ENCODE measurements at places on chromosomes 3 and 15.

DNA sequence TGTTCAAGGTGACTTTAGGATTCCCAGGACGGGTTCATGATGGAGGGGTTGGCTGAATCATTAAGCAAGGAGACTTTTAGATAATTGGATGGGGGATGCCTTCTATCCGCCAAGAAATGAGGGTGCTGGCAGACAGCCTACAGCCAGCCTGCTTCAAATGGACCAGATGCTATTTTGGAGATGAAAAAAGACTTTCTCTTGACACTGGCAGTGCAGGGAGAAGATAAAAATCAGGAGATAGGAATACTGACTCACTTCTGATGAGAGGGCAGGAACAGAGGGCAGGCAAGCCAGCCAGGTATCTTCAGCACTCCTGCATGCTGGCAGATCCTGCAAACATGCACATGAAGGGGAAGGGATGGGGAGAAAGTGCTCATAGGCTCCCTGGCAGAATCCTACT is 7.7 kb upstream of the SYN2 start:
- DNase-seq = no peak

DNA sequence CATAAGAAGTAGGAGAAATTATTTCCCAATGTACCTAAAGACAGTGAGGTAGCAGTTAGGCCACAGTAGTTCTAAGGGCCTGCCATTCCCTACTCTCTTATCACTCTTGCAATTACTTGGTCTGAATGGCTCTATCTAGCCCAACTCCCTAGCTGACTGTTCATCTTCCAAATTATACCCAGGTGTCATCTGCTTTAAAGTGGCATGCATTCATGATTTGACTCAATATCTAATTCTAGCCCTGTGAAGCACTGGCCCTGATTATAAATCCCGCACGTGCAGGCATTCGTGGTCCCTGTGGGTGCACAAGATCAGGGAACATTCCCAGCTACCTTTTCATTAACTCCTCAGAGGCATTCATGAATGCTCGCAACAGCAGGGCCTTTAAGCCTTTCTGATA is 43.1 kb upstream of the ZNF774 start:
- no peak for DNase-seq

DNA sequence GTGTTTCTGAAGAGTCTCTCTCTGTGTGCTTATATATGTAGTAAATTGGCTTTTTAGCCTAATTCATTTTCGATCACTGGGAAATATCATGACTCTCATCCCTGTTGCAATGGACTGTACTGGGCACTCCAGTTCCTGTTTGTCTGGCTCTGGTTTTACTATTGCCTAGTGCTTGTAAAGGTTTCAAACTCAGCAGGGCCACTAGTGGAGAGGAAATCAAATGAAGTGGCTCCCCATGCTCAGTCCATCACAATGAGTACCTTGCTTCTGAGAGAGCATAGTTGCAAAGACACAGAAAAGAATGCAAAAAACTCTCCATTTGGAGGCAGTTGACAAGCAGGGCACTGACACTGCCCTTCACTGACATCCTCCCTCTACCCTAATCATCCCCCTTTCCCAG is 167.8 kb downstream of the TAFA4 start:
- no peak for DNase-seq

- DNase-seq = no peak
These were observed 61.9 kb upstream of the FSTL1 start for GRCh38 chr3:120512655-120513054.

- DNase-seq = no peak
These were observed 30.2 kb downstream of the NR2F2 start for GRCh38 chr15:96360581-96361308.

DNA sequence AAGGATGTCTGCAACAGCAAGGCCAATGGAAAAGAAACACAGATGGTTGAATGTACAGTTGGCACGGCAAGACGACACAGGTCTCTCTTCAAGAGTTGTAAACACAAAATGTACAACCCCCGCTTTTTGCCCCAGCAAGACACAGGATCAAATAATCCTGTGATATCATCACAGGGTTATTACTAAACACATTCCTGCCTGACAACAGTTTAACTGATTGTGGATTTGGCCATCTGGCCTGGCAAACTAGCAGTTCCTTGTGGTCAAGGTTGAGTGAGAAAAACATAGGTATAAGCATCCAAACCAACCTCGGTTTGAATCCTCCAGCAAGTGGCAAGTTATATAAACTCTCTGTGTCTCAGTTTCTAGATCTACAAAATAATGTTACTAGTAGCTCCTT is 23.4 kb downstream of the PARP16 start:
- no peak for DNase-seq

GRCh38 chr15:100169615-100170290 is 172.0 kb downstream of the ADAMTS17 start:
- no peak for DNase-seq

DNA sequence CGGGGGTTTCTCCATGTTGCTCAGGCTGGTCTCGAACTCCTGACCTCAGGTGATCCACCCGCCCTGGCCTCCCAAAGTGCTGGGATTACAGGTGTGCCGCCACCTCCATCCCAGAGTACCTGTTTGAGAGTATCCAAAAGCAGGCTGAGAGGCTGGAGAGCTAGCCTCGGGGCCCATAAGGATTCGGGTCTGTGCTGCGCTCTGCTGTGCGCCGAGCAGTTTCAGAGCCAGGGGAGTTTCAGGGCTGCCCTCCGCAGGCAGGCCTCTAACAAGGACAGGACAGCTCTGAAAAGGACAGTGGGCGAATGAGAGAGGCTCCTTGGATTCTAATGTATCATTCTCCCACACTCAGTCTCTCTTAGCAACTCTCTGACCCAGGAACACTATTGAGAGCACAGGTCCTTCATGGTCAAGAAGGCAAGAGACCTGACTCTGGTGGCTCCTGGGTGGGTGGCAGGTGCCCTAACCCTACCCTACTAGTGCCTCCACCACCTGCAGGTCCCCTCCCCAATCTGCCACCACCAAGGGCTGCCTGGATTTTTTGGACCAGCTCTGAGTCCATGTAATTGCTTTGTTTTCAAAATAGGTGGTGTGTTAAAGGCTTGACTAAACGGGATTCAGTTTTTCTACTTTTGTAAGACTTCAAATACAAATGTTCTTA is 27.8 kb downstream of the MAGEF1 start:
- DNase-seq = no peak

- DNase-seq = no peak
These were observed 61.3 kb downstream of the ZDHHC19 start for GRCh38 chr3:196149831-196150301.

- peak; percentile 59 for DNase-seq
These were observed 177.2 kb downstream of the ITPR1 start for GRCh38 chr3:4670352-4670751.

Measured in trophoblast cell (in vitro differentiated cells and primary cell).